ENCODE measurements at places on chromosomes 12 and 14. TPM values are rescaled to one million over a fixed set of nuclear protein-coding genes. Genes with fewer than 3 reads are reported as not detected.

DNA sequence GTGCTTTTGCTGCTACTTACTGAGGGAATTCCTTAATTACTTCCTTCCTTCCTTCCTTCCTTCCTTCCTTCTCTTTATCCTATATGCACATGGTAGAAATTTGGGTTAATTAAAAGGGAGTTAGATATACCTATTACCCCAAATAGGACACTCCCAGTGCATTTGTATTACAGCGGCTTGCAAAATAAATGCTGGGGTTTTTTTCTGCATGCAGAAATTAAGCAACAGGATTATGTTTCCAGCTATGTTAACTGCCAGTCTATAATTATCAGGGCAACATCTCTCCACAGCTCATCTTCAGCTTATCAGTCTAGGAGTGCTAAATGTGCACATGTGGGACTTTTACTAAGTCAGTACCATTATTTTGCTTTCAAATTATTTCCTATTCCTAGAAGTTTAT is 132.9 kb upstream of the SLC35F4 start:
- H3K4me1 ChIP-seq = no peaks in the 10 kb centered on the region
- H3K27me3 ChIP-seq = no peaks in the 10 kb centered on the region
- DNase-seq = no peak
- no peak overlapping the region for H3K27ac ChIP-seq
- H3K4me3 ChIP-seq = no peak overlapping the region

GRCh38 chr14:45284802-45285201 is 31.8 kb upstream of the MIS18BP1 start:
- no peaks in the 10 kb centered on the region for H3K4me1 ChIP-seq
- no peak overlapping the region for H3K4me3 ChIP-seq
- H3K27me3 ChIP-seq = peaks cover 9% of the 10 kb centered on the region

GRCh38 chr12:109640961-109641360 is 67.4 kb downstream of the MVK start:
- no peaks in the 10 kb centered on the region for H3K36me3 ChIP-seq
- no peak overlapping the region for H3K4me3 ChIP-seq
- no peak overlapping the region for H3K27ac ChIP-seq
- no peak for DNase-seq
- peaks cover 18% of the 10 kb centered on the region for H3K27me3 ChIP-seq

DNA sequence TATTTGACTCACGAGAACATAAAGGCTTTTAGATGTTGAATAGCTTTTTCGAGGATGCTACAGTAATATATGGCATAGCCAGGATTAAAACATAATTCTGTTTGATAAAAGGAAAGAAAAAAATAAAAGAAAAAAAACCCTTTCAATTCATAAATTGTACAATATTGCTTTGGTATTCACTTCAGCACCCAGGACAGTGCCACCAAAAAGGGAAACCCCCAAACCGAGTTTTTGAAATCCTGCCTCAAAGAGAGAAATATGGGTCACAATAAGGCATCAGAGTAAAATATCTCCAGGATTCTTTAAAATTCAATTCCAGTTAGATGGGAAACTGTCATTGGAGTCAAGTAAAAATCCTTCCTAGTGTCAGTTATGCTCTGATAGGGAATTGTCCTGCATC is 551.2 kb upstream of the SEL1L start:
- no peaks in the 10 kb centered on the region for H3K4me1 ChIP-seq
- no peaks in the 10 kb centered on the region for H3K27me3 ChIP-seq
- H3K36me3 ChIP-seq = no peaks in the 10 kb centered on the region
- no peak for DNase-seq
- no peak overlapping the region for H3K27ac ChIP-seq

DNA sequence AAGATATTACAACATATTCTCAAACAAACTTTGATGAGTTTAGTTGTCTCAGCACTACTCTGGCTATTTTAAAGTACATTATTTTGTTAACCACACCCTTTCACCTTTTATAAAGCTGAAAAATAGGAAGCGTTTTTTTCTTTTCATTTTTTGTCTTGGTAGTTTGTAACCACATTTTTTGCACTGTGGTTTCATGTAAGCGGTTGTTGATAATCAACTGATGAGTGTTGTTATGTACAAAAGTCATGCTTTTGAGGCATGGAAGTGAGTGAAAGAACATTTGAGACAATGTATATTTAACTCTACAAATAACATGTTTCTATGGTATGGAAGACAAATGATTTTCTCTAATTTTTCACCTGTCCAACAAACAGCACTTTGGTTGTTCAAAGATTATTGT is 52.1 kb upstream of the ATP2B1 start:
- no peaks in the 10 kb centered on the region for H3K36me3 ChIP-seq
- DNase-seq = no peak
- H3K4me3 ChIP-seq = no peak overlapping the region
- no peaks in the 10 kb centered on the region for H3K27me3 ChIP-seq
- no peak overlapping the region for H3K27ac ChIP-seq

DNA sequence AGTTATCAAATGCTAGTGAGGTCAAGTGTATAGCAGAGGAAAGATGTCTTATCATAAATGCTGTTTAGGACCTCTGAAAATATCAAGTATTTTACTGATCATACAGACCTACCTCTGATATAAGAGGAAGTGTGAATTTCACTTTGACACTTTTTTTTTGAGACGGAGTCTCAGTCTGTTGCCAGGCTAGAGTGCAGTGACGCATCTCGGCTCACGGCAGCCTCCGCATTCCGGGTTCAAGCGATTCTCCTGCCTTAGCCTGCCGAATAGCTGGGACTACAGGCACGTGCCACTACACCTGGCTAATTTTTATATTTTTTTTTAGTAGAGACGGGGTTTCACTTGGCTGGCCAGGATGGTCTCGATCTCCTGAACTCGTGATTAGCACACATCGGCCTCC is 55.1 kb upstream of the PIK3C2G start:
- no peak overlapping the region for H3K27ac ChIP-seq
- peaks cover 1% of the 10 kb centered on the region for H3K36me3 ChIP-seq
- H3K4me3 ChIP-seq = no peak overlapping the region
- no peak for DNase-seq
- H3K27me3 ChIP-seq = peaks cover 30% of the 10 kb centered on the region

- no peaks in the 10 kb centered on the region for H3K36me3 ChIP-seq
- H3K4me1 ChIP-seq = no peaks in the 10 kb centered on the region
- H3K27me3 ChIP-seq = peaks cover 3% of the 10 kb centered on the region
- H3K4me3 ChIP-seq = no peak overlapping the region
- no peak overlapping the region for H3K27ac ChIP-seq
Observed at GRCh38 chr12:62146318-62146717, 113.9 kb upstream of the USP15 start.

CELA1 gene
- total RNA-seq = not detected

TTC6 gene
- total RNA-seq = not detected

Data from osteocyte (in vitro differentiated cells).